ENCODE measurements at places on chromosomes 16 and 17.

DNA sequence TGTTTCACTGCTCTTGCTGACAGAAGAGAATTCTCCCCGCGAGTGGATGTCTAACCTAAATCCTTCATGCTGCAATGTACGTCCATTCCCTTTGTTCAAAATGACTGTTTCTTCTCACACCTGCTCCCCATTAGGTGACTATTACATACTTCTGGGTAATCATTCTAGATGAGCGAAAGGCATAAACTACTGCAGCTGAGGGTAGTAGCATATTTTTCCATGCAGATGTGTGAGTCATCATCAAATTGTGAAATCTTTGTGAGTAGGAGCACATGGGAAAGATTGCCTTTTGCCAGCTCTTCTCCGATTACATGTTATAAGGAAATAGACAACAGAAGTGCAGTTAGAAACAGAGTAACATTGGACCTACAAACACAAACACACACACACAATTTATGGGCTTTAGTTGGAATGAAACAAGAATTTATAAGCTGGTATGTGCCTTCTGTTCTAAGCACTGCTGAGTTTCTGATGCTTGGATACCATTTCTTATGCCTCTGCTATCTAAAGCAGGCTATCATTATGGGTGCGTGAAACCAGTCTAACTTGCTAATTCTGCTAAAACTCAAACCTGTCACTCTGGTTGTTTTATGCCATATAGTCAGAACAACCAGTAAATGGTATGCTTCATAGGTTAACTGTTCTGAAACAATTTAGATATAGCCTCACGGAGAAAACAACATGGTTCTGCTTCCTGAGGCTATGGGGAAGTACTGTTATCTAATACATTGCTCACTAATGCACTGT lies 346.9 kb upstream of the PSMD7 start:
- no peak for DNase-seq

- DNase-seq: no peak
Measured at GRCh38 chr16:25108054-25108453, 3.5 kb upstream of the LCMT1 start.

GRCh38 chr16:23959752-23960072 lies 123.9 kb downstream of the PRKCB start:
- DNase-seq: no peak

- no peak for DNase-seq
Measured at GRCh38 chr17:16676676-16677268, 13.3 kb upstream of the CCDC144A start.

GRCh38 chr16:8863594-8864424 lies 5.0 kb downstream of the CARHSP1 start:
- no peak for DNase-seq

DNA sequence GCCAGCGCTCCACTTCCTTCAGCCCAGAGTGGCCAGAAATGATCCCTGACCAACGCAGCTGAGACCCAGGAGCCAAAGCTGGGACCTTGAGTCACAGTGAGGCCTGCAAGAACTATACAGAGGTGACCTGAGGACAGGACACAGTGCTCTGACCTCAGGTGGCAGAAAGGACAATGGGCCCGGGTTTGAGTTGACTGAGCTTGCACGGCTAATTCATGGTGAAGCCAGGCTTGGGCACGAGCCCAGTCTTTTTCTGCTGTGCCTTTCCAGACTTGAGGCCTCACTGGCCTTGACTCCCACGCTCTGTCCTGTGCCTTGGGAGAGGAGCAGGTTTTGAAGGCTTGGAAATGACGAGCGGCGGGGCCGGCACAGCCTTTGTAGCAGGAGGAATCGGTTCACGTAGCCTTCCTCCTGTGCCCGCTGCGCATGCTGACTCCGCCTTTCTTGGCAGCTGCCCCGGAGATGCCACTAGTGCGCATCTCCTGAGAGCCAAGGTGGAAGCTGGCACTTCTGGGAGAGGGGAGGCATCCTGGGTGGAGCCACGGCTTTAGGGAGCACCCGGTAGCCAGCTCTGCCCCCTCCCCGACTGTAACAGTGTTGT lies 34.9 kb downstream of the NDEL1 start:
- no peak for DNase-seq

DNA sequence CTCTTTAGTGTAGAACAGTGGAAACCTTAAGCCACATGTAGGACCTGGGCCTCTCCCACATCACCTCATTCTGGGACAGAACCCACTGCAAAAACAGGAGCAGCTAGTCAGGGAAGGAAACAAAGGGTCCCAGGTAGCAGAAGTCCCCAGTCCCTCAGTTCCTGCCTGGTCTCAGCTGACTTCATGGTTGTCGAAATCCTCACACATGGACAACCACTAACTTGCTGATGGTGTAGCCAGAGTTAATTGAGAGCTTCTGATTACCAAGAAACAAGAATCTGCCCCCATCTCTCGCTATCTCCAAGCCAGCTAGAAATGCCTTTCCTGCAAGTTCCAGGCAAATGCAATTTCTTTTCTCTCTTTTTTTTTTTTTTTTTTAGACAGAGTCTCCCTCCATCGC lies 3.6 kb upstream of the ARL5C start:
- no peak for DNase-seq

GRCh38 chr17:76710863-76711611 lies at the start of gene MXRA7:
Gene MXRA7 (minus strand): TSS chr17:76710965. CDS start chr17:76710946, 19 bp downstream.
- DNase-seq: no peak

- no peak for DNase-seq
Measured at GRCh38 chr16:16890964-16891363, 512.0 kb downstream of the NPIPA7 start.

DNA sequence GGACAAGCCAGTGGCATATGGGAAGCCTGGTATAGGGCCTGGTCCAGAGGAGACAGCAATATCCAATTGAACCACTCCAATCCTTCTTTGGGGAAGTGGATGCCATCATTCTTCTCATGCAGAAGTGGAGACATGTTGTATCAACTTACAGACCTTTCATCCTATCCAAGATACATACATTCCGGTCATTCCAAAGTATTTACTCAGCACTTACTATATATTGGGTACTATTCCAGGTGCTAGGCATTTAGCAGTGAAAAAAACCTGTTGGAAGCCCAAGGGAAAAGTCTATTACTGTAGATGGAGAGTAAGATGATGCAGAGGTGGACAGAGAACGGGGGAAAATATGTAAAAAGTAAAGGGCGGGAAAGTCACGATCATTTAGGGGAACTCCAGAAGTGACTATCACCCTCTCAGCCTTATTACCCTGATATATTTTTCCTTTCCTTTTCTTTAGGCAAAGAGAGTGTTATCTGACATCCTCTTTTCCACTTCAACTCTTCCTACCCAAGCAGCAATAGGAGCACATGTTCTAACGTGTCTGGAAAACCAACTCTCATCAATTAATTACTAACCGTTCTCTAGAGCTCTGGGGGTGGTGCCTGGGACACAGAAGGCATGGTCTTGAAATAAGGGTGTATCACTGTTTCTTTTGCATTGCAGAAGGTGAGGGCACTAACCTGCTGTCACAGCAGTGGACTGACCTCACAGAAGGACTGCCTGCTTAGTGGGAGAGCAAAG lies 210.1 kb upstream of the MAF start:
- DNase-seq: no peak

DNA sequence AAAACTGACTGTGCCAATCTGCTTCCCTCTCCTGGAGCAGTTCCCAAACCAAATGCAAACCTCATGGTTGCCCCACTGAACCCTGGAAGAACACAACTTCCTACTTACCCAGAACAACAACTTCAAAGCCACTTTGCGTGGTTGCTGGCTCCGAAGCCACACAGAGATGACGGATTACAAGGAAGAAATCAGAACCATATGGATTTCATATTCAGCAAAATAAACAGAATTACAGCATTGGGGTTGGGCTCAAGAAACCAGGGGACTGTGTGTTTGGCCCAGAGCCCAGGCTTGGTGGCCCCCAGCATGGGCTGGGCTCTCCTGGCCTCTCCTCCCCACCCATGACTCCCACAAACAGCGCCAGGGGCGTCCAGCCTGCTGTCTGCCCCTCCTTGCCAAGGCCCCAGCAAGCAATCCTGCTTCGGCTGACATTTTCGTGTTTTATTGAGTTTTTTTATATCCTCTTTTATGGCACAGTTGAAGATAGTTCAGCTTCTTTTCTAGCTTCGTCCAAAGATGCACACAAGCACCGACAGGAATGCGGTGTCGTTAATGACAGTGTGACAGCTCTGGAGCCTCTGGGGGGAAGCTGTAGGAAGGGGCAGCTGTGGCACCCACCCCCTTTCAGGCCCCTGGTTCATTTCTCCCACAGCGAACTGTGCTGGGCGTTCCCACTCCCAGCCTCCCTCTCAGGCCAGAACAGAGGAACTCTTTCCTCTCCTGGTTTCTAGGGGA lies 137.1 kb downstream of the GAS7 start:
- DNase-seq: no peak

DNA sequence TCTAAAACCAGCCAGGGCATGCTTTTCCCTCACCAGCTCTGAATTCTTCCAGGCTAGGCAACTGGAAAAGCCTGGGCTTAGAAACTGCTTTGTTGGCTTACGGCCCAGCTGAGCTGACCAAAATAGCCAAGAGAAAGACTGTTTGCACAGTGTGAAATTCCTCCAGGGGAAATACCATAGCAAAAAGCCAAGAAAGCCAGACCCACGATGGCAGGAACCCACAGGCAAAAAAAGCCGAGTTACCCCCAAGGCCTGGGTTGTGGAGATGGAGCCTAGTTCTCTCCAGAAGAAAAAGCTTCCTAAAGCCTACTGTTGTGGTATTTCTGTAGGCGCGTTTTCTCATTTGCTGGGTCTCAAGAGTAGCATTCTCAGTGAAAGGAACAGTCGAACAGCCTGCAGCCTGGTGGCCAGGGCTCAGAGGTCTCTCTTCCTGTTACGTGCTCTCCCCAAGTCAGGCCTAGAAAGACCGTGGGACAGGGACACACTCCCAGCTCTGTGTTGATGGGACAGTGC lies 9.2 kb downstream of the SP2 start:
- DNase-seq: no peak

- no peak for DNase-seq
Measured at GRCh38 chr17:56751145-56751738, 82.5 kb downstream of the C17orf67 start.

DNA sequence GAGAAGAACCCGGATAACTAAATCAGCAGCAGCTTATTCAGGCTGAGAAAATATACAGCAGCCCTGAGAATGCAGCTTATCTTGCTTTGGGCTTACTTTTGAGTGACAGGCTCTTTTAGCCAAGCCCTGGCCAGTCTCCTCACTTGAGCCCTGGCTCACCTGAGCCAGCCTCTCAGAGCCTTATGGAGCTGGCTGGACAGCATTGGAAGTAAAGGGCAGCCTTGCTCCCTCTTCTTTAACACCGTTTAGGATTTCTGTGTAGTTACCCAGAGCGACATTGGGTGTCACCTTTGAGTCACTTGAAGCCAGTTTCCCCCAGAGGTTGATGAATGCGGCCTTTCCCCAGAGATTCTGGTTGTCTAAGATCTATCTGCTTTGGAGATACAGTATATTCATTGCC lies 7.7 kb upstream of the NPIPB2 start:
- no peak for DNase-seq

GRCh38 chr16:81716478-81717225 lies 62.4 kb upstream of the PLCG2 start:
- DNase-seq: no peak

GRCh38 chr17:4409659-4410058 lies 24.1 kb upstream of the SPNS3 start:
- no peak for DNase-seq

GRCh38 chr16:53509906-53510703 lies 7.1 kb upstream of the AKTIP start:
- DNase-seq: peak; percentile 23

GRCh38 chr17:82989881-82990280 lies 89.5 kb upstream of the METRNL start:
- DNase-seq: no peak

DNA sequence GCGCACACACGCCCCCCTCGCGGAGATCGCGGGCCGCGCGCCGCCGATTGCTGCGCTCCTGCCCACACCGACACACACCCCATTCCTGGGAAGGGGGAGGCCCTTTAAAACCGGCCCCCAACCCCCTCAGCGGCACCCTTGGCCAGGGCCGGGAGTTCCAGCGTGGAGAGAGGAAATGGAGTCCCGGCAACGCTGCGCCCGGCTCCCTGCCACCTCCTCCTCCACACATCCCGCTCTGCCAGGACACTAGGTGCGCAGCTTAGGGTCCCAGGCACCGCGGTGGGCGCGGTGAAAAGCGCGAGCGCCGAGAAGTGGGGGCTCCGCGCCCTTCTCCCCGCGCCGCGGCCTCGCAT lies 397 bp downstream of the CDC42EP4 start:
- DNase-seq: no peak

GRCh38 chr17:27598337-27599050 lies 32.5 kb upstream of the LGALS9 start:
- DNase-seq: no peak

DNA sequence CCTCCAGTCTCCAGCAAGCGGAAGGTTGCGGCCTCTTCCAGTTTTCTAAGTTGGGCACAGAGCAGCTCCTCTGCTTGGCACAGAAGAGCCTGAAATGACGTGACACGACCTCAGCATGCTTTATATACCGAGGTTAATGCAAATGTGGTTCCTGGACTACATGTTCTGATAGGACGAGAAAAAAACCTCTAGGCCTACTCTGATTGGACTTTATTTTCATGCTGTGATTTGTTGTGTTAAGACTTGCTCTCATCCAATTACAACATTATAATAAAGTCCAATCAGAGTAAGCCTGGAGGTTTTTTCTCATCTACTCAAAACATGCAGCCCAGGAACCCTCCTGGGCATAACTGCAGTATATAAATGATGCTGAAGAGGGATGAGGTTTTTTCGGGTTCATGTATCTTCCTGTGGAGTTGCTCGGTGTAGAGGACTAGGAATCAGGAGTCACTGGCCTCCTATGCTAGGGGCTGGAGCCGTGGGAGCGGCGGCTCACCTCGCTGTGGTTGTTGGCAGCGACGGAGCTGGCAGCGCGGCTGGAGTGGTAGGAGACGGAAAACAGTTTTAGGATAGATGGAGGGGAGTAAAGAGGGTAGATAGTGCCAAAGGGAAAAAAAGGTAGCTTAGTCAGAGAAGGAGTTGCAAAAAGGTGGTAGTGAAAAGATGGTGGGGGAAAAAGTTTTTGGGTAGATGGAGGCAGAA lies 878.0 kb downstream of the KCNJ18 start:
- DNase-seq: no peak

- DNase-seq: no peak
Measured at GRCh38 chr16:49788572-49788971, 67.3 kb downstream of the ZNF423 start.

GRCh38 chr17:38320482-38320881 lies 23.3 kb downstream of the GPR179 start:
- no peak for DNase-seq

DNA sequence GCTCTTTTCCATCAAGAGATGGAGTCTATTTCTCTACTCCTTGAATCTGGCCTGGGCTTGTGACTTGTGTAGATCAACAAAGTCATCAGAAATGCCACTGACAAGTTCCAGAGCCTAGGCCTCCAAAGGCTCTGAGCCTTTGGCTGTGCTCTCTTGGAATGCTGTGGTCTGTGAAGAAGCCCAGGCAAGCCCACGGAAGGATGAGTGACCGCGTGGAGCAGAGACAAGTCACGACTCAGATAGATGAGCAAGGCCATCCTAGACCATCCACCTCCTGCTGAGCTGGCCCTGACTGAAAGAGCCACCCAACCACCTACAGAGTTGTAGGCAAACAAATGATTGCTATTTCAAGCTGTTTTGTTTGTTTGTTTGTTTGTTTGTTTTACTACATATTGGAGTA lies 11.6 kb upstream of the ICAM2 start:
- no peak for DNase-seq

- no peak for DNase-seq
Measured at GRCh38 chr17:17933775-17934174, 38.4 kb downstream of the TOM1L2 start.

- DNase-seq: no peak
Measured at GRCh38 chr16:9755081-9755480, 427.1 kb downstream of the GRIN2A start.

All from stimulated activated CD4-positive, alpha-beta T cell treated with anti-CD3 and anti-CD28 coated beads, TNF-alpha, amount 100 ng/mL, for 24 hours (primary cell).